ENCODE measurements at places on chromosomes 4 and X.

- DNase-seq, result peak; percentile 51
Observed at GRCh38 chr4:70651864-70652506, 14.3 kb downstream of the JCHAIN start.

DNA sequence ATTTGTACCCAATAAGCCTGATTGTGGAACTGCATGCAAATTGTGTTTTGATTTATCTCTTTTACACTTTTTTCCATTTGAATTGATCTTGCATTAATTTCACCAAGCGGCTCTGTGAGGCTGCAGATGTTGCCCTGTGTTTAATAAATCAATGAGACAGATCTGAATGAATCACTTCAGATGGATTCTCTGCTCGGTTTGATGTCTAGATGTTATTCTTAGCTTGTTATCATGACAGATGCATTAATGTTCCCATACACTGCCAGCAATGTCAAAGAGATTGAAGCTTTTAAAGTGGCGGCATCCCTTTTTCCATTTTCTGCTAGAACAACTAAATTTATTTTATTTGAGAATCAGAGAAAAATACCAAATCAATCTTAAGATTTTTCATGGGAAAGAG, 6.3 kb downstream of the DACH2 start:
- no peak for DNase-seq

- peak; percentile 40 for DNase-seq
Observed at GRCh38 chr4:142840516-142841123, 5.5 kb downstream of the INPP4B start.

- no peak for DNase-seq
Observed at GRCh38 chr4:17060230-17060629, 161.8 kb upstream of the LDB2 start.

GRCh38 chr4:174207367-174207766, 76.1 kb downstream of the FBXO8 start:
- DNase-seq, result no peak

- DNase-seq, result no peak
Observed at GRCh38 chrX:45400027-45400779, 199.5 kb upstream of the DIPK2B start.

DNA sequence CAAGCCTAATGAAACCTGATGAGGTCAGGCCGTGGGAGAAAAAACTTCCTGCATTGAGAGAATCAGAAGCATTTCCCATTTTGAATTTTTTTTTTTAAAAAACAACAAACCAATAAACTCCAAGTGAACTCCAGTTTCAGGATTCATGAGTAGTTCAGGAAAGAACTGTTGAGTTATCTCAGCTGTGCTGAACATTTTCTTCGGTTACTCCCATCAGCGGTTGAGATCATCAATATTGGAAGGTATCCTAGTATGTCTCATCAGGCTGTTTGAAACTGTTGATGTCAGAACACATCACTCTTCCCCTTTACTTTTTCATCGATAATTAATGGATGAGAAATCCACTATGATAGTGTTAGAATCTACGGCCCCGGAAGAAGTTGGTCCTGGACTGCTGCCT, 82.4 kb upstream of the ADGRG2 start:
- no peak for DNase-seq

DNA sequence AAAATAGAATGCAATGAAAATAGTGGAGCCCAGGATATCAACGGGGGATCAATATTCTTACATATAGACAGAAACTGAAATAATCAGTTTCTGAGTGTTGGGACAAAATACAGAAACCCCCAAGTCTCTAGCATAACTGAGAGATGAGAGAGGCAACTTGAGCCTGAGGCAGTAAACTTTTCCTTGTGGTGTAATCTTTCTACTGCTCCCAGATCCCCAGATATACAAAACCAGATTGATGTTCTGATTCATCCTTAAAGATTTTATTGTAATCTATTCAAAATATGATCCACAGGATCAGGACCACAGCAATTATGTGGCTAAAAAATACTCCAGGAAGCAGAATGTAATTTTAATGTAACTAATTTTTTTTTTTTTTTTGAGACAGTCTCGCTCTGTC, 2282.6 kb downstream of the ARAP2 start:
- no peak for DNase-seq

DNA sequence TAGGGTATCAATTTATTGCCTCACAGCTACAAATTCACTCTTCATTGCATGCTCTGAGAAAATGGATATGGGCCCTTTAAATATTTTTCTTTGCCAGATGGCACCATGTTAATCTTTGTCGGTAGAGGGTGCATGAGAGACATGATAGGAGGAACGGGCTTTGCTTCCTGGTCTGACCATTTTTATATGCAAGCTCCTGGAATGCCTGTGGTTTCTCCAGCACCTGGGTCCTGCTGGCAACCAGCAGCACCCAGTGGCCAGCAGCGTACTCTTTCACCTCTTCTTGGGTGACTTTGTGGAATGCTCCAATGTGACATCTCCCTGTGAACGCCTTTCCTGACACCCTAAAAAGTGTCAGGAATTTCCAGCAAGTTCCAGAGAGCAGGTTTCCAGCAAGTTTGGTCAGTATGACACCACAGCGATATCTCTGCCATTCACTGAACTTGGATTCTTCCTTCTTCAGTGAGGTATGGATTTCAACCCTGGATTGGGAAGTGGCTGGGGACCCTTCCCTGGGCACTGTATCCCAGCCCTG, 140.3 kb upstream of the PGRMC2 start:
- no peak for DNase-seq

GRCh38 chr4:40875507-40876150, 125.9 kb downstream of the NSUN7 start:
- DNase-seq, result peak; percentile 38

DNA sequence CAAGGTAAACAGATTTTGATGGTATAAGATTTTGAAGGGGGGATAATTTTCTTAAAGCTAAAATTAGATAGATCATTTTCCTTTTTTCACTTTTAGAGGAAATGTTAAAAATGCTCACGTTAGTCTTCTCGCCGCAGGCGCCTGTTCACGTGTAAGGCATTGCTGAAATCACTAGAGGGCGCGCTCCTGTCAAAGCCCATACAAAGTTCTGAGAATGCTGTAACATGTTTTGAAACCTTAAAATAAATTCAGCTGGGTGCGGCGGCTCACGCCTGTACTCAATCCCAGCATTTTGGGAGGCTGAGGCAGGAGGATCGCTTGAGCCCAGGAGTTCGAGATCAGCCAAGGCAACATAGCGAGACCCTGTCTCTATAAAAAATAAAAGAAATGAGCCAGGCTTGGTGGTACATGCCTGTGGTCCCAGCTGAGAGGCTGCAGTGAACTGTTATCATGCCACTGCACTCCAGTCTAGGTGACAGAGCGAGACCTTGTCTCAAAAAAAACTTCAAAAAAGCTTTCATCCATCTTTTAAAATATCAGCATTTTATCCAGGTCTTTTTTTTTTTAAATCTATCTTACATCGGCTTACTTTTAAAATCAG, 138.0 kb downstream of the RBMX2 start:
- DNase-seq, result peak; percentile 13

DNA sequence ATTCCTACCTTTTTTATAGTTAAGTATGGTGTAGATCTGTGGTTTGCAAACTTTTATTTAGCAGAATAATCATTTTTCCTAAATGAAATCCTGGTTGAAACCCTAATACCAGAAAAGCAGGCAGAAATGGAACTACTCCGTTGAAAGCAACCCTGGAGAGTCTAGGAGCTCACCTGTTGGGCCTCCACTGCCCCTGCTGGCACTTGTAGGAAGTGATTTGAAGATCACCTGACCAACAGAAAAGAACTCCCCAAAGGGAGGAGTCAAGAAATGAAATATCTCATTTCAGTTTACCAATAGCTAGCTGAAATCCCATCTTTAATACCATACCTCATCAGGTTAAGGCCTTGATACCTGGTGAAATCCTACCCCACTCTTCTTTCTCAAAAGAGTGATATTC, 277.1 kb downstream of the KLHL13 start:
- DNase-seq, result no peak

- DNase-seq, result no peak
Observed at GRCh38 chr4:100208964-100209363, 18.7 kb upstream of the DDIT4L start.

DNA sequence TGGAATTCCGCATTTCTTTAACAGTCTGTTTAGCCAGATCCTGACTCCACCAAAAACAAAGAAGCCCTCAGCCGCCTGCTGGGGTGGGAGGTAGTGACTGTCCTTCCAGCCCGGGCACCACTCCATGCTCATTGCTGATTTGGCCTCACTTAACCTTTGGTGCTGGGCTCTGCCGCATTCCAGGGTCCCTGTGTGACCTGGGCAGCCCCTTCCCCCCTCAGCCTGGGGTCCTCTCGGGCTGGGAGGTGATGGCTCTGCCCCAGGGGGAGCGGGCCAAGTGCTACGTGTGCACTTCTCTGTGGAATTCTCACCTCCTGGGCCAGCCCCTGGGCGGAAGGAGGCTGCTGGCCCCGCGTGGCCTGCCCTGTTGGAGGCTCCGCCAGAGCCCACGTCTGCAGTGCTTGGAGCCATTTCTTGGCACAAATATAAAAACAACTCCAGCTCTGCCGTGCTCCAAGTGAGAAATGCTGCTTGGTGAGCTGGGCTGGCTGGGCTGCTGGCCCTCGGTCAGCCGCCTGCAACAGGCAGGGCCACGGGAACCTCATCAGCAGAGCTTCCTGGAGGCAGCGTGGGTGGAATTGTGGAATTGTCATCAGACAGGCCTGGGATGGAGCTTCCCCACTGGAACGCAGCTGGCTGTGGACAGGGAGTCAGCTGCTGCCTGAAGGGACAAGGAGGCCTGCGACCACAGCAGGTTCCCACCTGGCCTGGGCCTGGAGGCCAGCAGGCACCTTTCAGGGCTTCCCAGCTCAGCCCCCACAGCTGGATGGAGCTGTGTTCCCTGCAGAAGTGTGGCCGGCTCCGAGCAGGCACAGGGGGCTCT, 66.0 kb downstream of the TRMT44 start:
- no peak for DNase-seq

DNA sequence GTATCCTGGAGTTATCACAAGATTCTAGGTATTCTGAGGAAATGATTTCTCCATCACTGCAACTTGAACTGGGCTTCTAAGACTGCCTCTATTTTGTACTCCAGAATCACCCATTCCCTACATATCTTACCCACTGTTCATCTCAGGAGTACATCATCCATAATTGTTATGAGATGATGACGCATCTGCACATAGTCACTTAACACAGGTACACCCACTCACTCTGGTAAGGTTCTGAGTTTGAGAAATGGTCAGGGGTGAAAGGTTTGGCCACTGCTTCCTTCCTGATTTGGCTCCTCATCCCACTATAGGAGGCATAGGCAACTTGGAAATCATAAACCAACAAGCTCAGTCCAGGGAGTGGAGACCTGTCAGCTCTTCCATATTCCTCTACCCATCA, 143.9 kb downstream of the GLRA2 start:
- no peak for DNase-seq

DNA sequence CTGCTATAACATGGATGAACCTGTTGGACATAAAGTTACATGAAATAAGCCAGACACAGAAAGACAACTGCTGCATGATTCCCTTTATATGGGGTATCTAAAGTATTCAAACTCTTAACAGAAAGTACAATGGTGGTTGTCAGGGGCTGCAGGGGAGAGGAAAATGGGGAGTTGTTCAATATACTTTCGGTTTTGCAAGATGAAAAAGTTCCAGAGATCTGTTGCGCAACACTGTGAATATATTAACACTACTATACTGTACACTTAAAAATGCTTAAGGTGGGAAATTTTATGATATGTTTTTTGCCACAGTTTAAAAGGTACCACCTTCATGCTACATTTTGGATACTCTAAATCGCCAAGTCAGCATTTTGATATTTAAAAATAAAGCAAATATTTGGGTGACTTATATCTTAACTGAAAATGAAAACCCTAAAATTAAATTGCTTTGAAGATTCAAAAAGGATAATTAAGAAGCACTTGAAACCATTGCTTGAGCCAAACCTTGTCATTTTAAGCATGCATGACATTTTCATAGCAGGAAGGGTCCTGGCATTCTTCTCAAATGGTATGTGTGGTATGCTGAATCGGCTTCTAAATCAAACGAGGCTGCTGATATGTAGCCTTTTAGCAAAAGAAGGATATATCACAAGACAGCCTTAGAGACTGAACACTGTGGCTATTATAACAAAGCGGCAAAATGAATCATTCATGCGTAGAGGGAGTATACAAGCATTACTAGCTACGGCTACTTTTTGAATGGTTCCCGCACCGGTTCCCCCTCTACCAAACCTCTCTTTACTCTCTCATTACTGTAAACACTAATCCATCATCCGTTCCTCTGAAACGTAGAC, 607.1 kb upstream of the DIPK2B start:
- no peak for DNase-seq

- DNase-seq, result no peak
Observed at GRCh38 chr4:120723986-120724385, 198.5 kb downstream of the PRDM5 start.

DNA sequence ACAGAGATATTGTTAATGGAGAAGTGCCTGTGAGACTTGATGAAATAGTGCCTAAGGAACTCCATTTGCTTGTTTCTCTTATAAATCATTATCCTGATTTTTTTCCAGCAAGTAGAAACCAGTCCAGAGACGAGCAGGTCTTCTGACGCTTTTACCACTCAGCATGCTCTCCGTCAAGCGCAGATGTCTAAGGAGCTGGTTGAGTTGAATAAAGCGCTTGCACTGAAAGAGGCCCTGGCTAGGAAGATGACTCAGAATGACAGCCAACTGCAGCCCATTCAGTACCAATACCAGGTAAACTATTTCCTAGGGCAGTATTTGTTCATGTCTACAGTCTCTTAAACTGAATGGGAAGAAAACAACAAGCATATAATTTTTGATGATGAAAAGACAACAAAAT, 63.6 kb downstream of the KIF4A start:
- no peak for DNase-seq

DNA sequence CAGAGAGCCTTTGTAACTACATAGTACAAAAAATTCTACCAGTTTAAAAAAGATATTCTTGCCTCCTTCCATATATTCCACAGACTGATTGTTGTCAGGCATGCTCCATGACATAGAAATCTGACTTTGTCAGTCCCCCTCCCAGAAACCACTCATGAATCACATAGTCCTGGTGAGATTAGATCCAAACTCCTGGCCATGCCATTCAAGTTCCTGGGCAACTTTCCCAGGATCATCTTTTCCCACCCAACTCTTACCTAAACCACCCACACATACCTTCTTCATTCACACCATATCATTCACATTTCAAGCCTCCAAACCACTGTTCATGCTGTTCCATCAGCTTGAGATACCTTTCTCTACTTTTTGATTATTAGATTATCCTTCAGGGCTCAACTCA, 46.4 kb downstream of the SLC16A2 start:
- no peak for DNase-seq

DNA sequence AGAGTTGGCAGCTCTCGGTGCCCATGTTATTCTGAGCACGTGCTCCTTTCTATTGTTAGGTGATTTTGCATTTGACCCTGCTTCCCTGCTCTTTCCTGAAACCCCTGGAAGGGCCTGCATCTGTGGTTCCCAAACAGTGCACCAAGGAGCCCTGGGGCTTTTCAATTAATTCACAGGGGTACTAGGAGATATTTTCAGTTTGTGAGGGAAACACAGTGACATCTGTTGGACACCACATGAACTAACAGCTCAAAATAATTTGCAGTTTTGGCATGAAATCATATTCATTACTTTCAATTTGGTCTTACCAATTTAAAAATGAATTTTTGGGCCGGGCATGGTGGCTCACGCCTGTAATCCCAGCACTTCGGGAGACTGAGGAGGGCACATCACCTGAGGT, 156.6 kb downstream of the GATB start:
- no peak for DNase-seq

- DNase-seq, result no peak
Observed at GRCh38 chr4:136680761-136681160, 851.5 kb downstream of the PCDH18 start.
